ENCODE measurements at places on chromosomes 1 and 21.
A peak's percentile ranks its signal among the peaks of the same experiment; 100 is the strongest.

DNA sequence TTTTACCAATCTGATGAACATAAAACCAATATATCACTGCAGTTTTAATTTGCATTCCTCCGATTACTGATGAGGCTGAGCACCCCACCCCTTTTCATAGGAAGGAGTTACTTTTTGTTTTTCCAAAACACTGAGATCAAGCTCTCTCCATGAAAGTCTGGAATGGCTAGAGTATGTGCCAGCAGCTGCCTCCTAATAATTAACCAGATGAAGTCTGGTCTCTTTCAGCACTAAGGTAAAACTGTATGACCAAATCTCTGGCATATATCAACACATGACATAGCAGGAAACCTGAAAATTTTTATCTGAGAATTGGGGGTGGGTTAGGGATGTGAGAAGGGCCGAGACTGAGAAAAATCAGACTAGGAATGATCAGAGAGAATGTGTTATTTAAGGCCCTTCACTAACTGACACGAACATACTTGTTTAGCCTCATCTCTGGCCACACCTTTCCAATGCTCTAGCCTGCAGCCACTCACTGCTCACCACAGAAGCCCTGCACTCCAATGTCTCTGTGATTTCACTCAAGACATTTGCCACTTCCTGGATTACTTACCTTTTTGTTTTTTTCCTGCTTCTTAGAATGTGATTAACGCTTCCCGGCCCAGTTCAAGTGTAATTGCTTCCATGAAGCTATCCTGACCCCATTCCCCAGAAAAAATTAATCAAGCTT, 34.7 kb downstream of the WASF2 start:
- DNase-seq, result no peak

DNA sequence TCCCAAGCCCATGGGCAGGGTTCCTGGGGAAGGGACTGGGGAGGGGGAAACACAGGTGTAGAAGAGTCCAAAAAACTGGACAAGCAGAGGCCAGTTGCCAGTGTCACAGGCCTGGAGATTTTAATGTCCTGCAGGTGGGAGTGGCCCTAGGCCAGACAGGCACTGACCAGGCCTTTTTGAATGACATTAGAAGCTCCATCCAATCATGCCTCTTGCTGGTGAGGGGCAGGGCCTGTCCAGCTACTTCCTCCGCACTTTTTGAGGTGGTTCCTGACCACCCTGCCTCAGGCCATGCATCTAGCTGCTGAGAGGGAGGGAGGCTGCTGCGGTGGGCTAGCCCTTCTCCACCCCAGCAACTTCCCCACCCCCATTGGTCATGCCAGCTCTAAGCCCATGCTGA, 15.9 kb upstream of the KIF21B start:
- no peak for DNase-seq

- DNase-seq, result no peak
Observed at GRCh38 chr1:210257698-210258529, 25.3 kb downstream of the SERTAD4 start.

DNA sequence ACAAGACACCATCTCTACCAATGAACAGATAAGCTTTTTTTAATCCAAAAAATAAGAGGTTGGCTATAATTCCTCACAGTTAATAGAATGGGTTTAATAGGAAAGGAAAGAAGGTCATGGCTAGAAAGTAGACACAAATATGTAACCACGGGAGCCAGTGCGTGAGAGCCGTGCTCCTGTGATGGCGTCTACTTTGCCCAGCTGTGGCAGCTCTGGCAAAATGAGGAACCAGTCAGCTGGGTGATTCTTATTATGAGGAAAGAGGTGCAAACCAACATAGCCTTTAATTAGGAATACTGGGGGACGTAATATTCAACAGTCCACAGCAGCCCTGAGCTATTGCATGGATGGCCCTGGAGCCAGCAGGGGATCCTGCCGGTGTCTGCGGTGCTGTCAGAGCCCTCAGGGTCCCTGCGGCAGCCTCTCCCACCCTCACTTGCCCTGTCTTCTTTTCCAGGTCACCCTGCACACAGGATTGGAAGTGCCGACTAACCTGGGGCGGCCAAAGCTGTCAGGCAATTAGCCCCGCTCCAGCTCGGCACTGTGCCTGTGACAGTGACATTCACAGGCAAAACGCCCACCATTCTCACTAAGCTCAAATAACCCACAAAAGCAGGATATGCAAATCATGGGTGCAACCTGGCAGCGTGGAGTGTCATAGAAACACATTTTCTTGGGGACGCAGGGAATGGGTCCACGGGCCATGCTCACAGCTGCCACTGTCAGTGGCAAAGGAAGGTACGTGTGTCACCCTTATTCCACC, 25.9 kb upstream of the GNPAT start:
- DNase-seq, result no peak

DNA sequence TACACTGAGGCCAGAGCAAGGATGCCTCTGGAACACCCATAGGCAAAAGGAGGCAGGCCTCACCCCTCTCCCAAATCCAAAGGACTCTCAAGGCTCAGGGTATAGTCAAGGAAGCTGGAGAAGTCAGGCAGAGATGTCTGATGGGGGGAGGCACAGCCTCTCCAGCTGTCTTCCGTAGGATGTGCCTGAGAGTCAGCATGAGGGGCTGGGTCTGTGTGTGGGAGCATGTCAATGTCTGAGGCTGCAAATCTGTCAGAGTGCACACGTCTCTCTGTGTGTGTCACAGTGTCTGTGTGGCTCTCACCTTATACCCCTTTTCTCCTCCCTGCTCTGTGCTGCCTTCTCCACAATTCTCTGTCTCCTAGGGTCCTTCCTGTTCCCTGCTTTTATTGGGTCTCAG, 4.0 kb downstream of the HPCAL4 start:
- no peak for DNase-seq

- no peak for DNase-seq
Observed at GRCh38 chr1:107877092-107877491, 87.9 kb downstream of the VAV3 start.

DNA sequence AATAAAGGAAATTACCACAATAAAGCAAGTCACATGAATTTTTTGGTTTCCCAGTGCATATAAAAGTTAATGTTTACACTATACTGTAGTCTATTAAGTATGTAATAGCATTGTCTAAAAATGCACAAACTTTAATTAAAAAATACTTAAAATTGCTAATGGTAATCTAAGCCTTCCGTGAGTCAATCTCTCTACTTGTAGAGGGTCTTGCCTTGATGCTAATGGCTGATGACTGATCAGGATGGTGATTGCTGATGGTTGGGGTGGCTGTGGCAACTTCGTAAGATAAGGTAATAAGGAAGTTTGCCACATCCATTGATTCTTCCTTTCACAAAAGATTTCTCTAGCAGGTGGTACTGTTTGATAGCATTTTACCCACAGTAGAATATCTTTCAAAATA, 466.6 kb upstream of the PROX1 start:
- DNase-seq, result no peak

DNA sequence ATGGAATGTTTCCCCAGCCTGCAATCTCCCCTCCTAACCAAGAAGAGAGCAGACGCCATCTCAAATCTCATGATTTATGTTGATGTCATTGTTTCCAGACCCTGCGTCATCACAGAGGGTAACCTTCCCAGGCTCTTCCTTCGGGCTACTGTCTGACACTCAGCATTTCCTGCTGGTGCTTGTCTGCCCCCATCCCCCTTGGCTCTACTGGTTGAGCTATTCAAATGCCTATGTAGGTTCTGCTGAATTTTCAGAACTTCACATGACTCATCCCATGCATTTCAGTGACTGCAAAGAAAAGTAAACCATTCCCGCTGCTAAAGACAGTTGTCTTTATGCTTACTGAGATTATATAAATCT, 24.8 kb upstream of the ITPKB start:
- no peak for DNase-seq

GRCh38 chr1:157878059-157878458, 36.5 kb upstream of the CD5L start:
- no peak for DNase-seq

DNA sequence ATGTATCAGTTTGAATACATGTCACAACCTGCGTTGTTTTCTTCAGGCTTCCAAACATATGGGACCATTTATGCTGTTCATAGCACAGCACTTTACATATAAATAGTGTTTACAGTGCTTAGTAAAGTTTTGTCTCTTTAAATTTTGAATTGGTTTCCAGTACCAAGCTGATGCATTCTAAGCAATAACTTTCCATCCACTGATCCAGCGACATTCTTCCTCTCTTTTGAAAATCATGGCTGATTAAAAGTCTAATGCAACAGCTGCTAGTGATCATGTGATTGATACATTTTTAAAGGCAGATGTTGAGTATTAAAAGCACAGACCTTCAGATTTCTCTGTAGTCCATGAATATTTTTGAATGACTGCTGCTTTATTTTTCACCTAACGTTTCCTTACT, 154.9 kb downstream of the PTPRC start:
- no peak for DNase-seq

DNA sequence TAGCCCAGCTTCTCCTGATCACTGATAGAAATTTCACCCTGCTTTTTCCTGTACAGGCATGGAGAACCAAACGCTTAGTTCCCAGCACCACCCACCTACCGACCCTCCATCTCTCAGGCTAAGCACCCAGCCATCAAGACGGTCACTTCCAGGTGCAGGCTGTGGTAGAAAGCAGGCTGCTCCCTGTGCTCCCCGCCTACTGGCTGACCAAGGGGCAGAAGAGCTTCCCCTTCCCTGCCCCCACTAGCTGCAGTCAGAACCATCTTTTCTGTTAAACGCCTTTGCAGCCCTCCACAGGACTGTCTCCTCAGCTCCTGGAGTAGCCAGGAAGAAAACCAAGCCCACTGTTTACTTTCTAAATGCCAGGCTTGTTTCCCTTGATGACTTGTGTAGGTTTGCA, 23.0 kb downstream of the SPATA46 start:
- no peak for DNase-seq

DNA sequence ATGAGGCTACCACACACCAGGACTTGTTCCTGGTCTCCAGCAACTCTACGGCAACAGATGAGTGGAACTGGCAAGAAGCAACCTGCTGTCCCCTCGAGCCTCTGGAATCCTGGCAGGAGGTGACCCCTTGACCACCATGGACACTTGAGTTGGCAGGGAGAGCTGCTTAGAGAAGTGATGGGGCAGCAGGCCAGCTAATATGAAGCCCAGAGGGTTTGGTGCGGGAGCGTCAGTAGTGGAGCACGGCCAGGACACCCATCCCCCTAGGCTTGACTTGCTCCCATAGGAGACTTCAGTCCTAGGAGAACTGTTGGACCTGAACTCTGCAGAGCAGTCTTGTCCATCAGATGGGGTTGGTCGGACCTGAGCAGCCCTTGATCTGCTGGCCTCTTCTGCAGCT, 56.5 kb downstream of the CTH start:
- no peak for DNase-seq

DNA sequence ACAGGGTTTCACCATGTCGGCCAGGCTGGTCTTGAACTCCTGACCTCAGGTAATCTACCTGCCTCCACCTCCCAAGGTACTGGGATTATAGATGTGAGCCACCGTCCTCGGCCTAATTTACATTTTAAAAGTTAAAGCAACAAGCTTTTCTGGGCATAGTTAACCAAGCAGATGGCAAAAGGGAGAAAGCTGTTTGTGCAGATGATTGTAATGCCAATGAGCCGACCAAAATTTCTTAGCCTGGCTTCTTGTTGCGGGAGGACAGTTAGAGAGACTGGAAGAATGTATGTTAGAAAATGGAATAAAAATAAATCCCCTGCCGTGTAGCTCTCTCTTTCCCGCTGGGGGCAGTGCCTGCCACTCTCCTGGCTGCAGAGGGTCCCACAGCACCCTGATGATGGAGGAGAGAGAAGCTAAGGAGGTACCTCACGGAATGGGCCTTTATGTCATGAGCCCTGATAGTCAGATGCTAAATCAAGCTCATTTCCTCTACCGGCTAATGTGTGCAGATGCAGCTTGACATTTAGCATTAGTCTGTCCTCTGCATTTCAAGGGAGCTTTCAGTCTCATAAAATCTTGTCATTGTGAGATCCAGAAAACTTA, 87.2 kb downstream of the HHAT start:
- DNase-seq, result no peak

- no peak for DNase-seq
Observed at GRCh38 chr1:118101999-118102398, 83.0 kb downstream of the SPAG17 start.

GRCh38 chr1:20290624-20291597, at the start of gene VWA5B1:
VWA5B1 (plus strand) TSS chr1:20290875; CDS start chr1:20310602, 19,727 bp downstream.
- no peak for DNase-seq

DNA sequence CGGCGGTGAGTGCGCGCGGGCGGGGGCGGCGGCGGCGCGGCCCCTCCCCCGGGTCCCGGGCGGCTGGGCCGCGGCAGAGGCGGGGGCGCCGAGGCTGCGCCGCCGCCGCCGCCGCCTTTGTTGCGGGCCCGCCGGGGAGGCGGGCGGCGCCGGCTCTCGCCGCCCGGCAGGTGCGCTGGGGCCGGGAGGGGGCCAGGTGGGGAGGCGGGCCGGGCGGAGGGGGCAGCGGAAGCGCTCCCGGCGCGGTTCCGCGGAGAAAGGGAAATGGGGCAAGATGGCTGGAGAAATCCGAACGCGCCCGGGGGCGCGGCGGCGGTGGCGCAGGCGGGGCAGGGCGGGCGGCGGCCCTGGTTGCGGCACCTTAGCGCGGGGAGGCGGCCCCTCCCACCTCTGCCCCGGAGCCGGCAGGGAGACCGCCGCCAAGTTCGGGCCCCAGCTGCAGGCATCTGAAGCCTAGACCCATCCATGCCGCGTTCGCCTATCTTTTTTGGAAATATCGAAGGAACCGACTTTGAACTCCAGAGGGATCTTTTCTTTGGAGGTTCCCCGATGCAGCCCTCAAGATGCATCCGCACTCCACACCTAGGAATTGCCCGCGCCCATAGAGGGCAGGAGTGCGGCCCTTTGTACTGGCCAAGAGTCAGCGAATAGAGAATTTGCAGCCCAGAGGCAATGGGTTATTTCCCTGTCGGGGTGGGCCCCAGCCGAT, 479 bp downstream of the POGK start:
- DNase-seq, result peak; percentile 22

DNA sequence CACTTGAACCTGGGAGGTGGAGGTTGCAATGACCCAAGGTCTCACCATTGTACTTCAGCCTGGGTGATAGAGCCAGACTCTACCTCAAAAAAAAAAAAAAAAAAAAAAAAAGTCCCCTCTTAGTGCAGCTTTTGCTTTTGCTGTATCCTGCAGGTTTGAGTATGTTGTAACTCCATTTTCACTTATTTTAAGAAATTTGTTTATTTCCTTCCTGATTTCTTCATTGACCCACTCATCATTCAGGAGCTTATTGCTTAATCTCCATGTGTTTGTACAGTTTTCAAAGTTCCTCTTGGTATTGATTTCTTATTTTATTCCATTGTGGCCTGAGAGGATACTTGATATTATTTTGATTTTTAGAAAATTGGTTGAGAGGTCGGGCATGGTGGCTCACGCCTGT, 50.9 kb upstream of the AK4 start:
- no peak for DNase-seq

GRCh38 chr1:80896781-80897356, 903.9 kb upstream of the ADGRL2 start:
- DNase-seq, result no peak

All from activated naive CD4-positive, alpha-beta T cell (primary cell).